ENCODE measurements at places on chromosomes 7 and 10.

DNA sequence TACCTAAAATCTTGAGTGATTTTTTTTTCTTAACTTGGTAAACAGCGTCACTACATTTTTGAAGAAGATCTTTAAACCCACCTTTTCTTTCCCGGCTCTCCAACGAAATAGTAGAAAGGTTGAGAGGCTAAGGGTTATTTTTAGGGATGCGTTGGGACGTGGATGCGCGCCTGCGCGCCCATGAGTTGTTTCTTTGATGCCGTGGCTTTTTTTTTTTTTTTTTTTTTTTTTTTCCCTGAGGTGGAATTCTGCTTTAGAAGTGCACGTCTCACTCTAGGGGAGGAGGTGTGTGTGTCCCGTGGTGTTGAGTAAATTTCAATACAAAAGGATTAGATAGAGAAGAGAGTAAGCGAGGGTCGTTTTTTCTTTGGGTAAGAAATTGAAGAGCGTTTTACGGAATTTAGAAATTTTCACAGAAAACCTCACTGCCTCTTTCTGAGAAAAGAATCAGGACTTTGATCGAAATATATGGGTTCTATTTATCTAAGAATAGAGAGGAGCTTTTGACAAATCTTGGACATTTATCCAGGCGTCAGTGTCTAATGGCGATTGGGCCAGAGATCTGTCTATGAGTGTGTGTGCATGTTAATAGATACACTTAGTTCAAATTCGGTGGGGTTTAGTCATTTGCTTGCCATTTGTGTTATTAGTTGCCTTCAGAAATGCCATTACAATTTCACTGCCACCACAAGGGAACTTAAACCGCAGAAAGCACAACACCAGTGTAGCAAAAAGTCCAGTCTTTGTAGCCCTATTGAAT, 1.2 kb upstream of the SP8 start:
- DNase-seq = no peak

- DNase-seq = no peak
These were observed 343.8 kb downstream of the KCNMA1 start for GRCh38 chr10:77293773-77294172.

GRCh38 chr7:367351-367901, 77.5 kb downstream of the FOXL3 start:
- no peak for DNase-seq

- DNase-seq = no peak
These were observed 28.4 kb upstream of the SEMA3E start for GRCh38 chr7:83677180-83677866.

- DNase-seq = no peak
These were observed 73.0 kb downstream of the NHLRC2 start for GRCh38 chr10:113927440-113927839.

DNA sequence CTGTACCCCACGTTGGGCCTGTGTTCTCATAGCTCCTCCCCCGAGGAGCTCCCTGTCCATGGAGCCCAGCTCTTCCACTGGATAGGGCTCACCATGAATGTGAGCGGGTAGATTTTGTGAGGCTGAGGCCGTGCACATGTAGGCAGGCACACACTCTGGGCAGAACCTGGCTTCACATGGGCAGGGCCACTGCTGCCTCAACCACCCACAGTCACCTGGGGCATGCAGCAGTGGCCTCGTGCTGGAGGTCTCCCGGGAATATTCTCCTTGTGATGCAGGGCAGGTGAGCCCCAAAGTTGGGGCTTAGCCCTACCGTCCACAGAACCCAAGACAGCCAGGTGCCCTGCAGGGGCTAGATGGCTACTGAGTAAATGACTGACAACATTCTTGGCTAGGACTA, 116.6 kb downstream of the TMEM130 start:
- no peak for DNase-seq
